ENCODE measurements at places on chromosomes 16 and 17.

DNA sequence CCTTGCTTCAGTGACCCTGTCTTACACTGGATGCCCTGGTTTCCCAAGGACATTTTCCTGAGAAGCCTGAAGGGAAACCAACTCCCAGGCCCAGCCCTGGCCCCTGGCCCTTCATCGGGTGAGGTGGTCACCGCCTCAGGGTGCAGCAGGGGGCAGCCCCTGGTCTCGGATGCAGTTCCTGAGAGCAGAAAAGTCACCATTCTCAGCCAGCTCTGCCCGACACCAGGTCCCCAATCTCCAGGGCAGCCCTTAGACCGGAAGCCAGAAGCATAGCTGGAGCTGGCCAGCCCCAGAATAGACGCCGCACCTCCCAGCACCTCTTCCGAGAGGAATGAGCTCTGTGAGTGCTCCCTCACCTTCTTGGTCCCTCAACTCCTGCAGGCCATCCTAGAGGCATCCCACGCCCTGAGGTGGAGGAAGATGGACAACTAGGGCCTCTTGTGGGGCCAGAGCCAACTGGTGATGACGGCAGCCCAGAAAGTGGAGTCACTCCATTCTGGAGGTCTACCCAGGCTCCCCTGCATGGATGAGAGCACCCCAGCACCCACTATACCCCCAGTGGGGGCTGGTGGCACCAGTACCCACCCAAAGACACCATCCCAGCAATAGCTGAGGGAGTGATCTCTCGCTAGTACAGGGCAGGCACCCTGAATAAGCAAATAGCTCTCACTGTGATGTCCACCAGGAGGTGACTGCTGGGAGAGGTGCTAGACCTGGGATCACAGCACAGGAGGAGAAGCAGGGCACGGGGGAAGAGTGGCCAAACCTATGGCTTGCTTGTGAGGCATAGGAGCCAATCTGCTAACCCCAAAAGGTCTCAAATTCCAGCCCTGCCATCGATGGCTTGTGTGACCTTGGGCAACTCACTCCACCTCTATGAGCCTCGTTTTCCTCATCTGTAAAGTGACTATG, 56.2 kb downstream of the TK2 start:
- DNase-seq = no peak

- no peak for DNase-seq
These were observed 542.6 kb downstream of the TMEM114 start for GRCh38 chr16:8047736-8048135.

GRCh38 chr16:49605536-49606254, 232.1 kb downstream of the C16orf78 start:
- no peak for DNase-seq

- no peak for DNase-seq
These were observed 28.4 kb upstream of the FOXK2 start for GRCh38 chr17:82491196-82491530.

DNA sequence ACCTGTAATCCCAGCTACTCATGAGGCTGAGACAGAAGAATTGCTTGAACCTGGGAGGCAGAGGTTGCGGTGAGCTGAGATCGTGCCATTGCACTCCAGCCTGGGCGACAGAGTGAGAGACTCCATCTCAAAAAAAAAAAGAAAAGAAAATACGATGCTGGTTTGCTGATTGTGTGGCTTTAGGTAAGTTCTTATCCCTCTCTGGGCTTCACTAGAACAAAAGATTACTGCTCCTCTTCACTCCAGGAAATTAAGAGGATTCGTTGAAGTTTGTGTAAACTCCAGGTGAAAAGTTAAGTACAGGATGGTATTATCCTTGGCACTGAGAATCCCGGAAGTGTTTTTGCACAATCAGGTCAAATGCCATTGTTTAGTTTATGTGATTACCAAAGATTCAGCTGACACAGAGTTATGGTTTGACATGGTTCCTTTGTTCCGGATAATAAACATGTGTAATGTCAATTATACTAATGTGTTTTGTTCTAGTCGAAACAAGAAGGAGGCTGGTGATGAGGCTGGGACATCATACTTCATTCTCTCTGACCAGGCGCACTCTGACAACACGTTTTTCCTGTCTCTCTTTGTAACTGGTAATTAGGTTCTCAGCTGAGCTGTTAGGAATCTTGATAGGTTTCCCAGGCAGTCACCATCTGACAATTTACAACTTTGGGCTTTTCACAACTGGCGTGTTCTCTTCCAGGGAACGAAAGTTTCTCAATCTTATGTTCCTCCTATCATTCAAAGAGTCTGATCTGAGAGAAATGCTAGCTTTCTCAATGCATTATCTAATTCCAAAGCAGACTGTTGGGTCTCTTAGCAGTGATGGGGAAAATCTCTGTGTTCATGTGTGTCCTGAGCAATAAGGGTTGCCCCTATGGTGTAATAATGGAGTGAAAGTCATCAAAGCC, 10.8 kb upstream of the TAOK1 start:
- no peak for DNase-seq

DNA sequence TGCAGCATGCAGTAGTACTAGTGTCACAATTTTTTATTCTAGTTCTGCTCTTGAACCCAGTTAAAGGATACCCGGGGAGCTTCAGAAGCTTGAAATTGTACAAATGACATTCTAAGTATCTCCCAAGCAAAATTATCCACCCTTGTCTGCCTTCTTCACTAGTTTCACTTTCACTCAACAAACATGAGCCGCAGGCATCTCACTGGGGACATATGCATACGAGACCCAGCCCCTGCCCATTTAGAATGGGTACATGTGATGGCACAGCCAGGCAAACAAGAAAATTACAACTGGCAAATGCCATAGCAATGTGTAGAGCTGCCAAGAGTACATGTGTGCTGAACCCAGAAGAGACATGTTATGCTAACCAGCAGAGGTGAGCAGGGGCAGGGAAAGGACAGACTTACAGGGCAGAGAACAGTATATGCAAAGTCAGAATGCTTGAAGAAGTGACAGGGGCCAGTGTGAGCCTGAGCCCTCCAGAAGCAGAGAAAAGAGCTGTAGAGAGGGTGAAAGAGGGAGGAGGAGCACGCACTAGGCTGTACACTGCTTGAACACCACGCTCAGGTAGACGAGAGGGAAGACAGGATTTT, 8.3 kb downstream of the GINS2 start:
- DNase-seq = no peak

- no peak for DNase-seq
These were observed 29.0 kb downstream of the FCSK start for GRCh38 chr16:70483426-70483825.

GRCh38 chr17:77153999-77154586, 13.3 kb downstream of the SEC14L1 start:
- DNase-seq = no peak

- DNase-seq = no peak
These were observed 4.9 kb downstream of the CACNA1H start for GRCh38 chr16:1157639-1158455.

- no peak for DNase-seq
These were observed 144.2 kb upstream of the DNAH9 start for GRCh38 chr17:11454096-11454495.

- peak; percentile 19 for DNase-seq
These were observed 13.1 kb downstream of the LYRM9 start for GRCh38 chr17:27879987-27880608.

- no peak for DNase-seq
These were observed 38.9 kb upstream of the CMIP start for GRCh38 chr16:81405702-81406113.

DNA sequence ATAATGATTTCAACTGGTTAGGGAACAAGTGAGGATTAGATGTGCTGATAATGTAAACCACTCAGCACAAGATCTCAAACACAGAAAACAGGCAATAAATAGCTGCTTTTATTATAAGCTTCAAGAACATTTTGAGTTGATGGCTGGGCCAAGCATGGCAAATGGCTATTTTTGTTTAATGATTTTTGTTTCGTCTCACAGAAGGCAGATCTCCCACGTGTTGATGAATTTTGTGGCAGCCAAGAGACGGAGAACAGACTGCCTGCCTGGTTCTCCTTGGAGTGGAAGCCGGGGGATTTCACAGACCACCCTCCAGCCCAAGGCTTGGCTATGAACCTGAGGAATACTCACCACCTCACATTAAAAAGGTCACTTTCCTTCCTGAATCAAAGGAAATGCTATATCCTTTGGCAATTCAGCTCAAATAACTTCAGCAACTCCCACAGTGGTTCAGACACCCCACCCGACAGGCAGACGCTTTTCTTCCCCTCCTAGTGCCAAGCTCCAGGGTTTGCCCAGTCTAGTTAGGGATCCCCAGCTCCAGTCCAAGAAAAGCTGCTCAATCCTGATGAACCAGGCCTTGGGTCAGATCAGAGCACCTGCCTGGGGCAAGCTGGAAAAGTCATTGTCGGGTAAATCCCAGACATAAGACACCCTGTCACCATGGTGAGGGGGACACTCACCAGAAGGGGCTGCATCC, 593.5 kb downstream of the TOX3 start:
- no peak for DNase-seq

DNA sequence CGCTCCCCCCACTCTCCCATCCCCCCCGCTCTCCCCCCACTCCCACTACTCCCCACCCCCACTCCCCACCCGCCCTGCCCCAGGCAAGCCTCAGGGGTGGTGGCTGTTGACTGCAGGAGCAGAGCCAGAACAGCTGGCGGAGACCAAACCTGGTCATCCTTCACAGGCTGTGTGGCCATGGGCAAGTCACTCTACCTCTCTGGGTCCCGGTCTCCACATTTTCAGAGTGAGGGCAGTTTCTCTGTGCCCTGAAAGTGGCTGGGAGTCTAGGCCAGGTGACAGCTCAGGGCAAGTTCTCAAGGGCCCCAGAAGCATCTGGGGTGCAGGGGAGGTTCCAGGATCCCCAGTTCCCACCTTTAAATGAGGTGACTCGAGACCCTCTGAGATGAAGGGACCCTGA, 15.1 kb upstream of the BAHCC1 start:
- no peak for DNase-seq
